Chondrocyte (in vitro differentiated cells): ENCODE measurements at places on chromosomes 4 and X.
A peak's percentile ranks its signal among the peaks of the same experiment; 100 is the strongest.

DNA sequence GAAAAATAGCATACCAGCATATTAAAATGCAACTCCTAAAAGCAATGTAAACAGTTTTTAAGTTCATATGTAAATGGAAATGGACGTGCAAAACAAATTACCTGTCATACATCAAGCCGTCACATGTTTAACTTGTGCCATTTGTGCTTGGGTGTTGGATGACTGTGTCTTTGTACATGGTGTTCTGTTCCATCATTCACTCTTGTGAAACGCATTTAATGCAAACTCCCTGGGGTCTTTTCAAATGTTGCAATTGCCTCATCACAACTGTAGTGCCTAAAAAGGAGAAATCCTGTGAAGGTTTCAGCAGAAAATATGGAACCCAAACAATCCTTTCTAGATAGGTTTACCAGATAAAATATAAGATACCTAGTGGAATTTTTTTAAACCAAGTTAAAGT lies 52.4 kb downstream of the PHOX2B start:
- DNase-seq, result no peak

GRCh38 chrX:37060999-37061398 lies 52.8 kb downstream of the FAM47C start:
- DNase-seq, result no peak

- no peak for DNase-seq
Measured at GRCh38 chrX:120145295-120145925, 13.0 kb upstream of the RHOXF2 start.

DNA sequence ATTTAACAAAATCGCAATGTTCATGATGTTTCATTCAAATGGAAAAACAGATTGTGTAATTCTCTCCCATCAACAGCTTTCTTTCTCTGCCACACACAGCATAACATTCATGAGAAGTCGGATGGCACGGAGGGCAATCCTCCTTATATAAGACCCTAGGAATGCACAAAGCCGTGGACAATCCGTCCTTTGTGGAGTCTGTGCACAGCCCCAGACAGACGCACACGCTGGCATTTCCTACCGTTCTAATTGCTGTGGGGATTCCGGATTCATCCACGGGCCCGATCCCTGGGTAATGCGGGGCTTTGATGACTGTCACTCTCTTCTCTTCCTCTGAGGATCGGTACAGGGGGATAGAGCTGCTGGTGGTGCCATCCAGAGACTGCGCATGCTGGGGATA lies 121.9 kb upstream of the PDLIM3 start:
- no peak for DNase-seq

DNA sequence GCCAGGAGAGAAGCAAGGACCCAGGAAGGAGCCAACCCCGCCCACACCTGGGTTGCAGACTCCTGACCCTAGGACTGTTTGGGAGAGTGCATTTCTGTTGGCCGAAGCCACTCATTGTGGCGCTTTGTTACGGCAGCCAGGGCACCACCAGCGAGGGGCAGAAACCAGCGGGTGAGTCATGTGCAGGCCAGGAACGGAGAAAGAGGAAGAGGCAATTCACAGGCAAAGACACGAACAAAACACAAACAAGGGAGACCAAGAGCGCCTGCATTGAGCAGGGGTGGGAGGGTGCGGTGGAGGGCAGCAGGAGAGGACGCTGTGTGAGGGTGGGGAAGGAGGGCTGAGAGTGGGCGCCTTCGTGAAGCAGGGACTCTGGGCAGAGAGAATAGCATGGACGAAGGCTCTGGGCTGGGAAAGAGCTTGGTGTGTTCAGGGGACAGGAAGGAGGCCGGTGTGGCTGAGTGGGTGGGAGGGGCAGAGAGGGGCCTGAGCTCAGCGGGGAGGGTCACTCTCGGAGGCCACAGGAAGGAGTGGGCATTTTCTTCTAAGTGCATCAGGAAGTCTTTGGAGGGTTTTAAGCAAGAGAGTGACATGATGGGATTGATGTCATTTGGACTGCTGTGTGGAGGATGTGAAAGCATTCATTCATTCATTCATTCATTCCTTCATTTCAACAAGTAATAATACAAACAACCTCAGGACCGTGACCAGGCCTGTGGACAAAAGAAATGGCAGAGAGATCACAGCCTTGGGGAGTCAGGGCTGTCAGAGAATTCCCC lies 12.2 kb upstream of the WFS1 start:
- DNase-seq, result peak; percentile 41

DNA sequence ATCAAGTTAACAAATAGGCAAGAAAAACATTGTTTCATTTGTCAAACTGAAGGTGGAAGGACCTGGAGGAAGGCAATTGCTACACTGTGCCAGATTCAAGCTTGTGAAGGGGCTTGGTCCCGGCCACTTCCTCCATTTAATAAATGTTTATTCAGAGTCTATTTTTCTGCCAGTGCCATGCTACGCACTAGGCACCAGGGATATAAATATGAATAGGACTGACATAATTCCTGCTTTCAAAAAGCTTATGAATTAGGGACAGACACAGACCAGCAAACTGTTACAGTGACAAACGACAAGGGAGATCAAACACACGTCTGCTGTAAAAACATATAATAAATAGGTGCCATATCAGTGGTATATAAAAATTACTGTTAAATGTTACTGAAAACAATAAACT lies 571 bp downstream of the TLR6 start:
- DNase-seq, result no peak

DNA sequence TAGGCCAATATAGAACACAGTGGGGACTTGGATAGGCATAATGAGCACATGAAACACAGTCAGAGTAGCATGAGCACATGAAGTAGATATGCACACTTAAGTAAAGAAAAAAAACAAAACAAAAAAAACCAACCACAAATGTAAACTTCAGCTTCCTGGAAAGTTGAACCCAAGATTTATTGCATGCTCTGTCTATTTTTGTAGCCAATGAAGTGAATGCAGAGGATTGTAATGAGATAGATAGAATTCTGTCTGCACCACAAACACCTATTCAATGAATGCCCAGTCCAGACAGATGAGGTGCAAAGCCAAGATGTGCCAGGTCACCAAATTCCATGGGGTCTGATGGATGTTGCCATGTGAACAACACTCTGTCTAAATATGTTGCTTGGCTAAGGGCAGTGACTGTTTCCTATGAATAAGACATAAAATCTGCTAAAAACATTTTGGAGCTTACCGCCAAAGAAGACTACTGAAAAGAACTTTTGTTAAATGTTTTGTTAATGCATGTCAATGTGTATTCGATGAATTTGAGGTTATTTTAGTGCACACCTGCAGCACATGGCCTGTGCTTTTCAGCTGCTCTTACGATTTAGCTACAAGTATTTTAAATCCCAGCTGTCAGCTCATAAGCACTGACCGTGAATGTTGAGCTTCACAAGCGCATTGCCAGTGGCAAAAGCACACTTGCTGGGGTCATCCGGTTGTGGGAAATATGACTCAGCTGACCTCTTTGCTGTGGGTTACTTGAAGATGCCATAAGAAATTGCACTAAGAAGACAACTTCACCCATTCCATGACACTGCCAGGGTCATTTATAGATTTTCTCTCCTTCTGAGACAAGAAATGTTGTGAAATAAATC lies 374.8 kb upstream of the GNPDA2 start:
- no peak for DNase-seq

GRCh38 chrX:31298916-31299315 lies 227.1 kb upstream of the FTHL17 start:
- DNase-seq, result no peak

DNA sequence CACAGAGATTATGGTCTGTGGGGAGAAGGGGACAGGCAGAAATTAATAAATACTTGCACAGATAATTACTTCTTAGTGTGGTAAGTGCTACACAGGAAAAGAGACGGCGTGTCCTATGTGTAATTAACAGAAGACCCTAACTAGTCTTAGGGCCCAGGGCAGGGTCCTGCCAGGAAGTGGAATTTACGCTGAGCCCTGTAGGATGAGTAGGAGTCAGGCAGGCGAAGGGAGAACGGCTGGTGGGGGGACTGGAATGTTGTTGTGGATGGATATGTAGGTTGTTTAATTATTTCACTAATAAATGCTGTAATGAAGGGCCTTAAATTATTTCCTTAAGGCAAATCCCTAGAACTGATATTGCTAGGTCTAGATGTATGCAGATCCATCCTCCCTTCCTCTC lies 26.7 kb upstream of the MFAP3L start:
- DNase-seq, result no peak

- no peak for DNase-seq
Measured at GRCh38 chrX:85221361-85221760, 22.2 kb downstream of the SATL1 start.
